Hematopoietic multipotent progenitor cell treated with erythropoietin and hydrocortisone succinate and interleukin-3 and kit ligand, for 8 days (in vitro differentiated cells): ENCODE measurements at places on chromosomes 7 and 10.

GRCh38 chr7:13920053-13920697, 69.3 kb downstream of the ETV1 start:
- DNase-seq: no peak

DNA sequence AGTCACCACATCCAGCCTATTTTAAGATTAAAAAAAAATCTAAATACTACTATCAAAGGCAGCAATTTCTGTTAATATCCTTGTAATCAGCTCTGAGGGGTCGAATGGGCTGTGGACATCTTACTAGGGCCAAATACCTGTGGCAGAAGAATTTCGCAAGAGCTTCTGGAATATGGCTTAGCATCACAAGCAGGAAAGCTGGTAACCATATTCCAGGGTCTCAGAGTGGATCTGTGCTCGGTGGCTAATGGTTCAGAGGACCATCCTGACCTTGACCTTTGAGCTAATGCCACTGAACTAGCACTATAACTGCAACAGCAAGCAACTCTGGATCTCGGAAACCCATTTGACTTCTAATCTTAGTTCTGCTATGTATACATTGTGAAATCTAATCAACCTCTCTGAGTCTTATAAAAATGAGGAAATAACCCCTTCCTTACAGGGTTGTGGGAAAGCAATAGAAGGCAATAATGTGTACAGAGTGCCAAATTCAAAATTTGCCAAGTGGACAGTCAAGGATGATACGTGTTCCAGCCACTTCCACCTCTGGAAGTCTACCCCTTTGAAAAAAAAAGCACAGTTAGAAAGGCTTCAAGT, 65.5 kb downstream of the CYP26A1 start:
- DNase-seq: no peak

DNA sequence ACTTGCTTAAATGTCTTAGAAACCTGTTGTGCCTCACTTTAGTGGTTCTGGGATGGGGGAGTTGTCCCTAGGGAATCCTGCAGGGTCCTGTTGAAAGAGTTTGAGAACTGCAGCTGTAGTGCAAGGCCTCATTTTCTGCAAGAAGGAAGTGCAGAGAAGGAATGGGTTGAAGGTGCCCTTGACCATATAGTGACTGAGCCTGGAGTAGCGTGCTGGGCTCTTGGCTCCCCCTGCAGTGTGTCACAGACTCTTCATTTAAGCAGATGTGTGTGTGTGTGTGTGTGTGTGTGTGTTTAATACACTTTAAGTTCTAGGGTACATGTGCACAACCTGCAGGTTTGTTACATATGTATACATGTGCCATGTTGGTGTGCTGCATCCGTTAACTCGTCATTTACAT, 92.2 kb downstream of the GRK5 start:
- peak; percentile 21 for DNase-seq

DNA sequence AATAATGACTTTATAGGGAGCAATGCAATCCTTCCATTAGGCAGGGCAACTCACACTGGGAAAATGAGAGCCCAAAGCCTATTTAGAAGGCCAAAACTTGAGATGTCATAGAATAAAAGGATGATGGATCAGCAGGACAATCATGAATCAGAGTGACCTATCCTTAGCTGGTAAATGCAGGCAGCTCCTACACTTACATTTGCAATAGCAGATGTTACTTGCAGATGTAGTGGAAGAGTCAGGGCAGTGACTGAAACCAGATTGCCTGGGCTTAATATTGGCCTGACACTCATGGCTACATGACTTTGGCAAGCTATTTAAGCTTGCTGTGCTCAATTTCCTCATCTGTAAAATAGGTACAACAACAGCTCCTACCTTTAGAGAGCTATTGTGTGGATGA, 98.7 kb downstream of the PRTFDC1 start:
- no peak for DNase-seq

DNA sequence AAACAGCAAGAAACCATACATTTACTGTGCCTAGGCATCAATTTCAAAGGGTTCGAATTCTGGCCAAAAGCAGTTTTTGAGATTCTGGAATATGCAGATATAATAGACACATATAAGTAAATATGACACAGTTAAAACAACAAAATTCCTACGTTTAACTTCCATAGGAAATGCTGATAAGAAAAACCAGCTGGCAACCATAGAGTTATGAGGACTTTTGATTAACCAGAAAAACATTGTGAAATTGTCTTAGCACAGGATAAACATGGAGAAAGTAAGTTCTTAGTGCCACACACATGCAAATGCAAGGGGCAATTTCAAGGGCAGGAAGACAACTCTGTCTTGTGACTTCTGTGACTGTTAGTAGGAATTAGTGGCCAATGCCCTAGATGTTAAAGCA, 702.1 kb downstream of the TNS3 start:
- DNase-seq: no peak

DNA sequence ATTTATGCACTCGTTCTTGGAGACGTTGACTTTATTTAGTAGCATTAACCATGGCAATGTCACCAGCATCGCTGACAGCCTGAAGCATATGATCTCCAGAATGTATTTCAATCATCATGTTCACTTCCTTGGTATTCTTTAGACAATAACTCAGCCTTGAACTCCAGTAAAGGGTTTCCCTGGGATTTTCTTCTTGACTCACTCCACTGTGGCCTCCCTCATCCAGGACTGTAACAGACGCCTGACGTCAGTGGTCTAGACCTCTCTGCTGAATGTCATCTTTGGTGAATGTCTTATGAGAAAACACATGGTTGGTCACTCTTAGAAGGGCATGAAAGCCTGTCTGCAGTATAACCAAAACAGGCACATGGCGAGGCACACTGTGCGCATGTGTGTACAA, 64.4 kb downstream of the EGFR start:
- no peak for DNase-seq

DNA sequence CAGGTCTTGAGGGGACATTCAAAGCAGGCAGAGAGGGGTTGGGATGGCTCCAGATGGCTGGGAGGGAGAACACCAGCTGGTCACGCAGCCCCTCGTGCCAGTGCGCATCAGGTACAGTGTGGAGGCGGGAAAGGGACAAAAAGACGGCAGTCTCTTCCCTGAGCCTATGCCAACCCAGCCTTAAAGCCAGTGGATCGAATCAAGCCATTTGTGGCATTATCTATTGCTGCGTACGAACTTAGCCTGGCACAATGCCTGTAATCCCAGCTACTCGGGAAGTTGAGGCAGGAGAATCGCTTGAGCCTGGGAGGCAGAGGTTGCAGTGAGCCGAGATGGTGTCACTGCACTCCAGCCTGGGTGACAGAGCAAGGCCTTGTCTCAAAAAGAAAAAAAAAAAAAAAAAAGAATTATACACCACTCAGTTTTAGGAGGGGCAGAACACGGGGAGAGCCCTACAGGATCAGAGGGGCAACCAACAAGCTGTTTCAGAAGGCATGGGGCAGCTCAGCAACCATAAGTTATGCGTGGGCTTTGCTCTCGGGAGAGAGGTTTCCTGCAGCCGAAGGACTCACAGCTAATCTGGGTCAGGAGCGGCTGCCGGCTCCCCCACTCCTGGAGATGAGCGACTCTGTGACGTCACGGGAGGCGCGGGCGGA, 356 bp upstream of the NDUFB2 start:
- peak; percentile 93 for DNase-seq

DNA sequence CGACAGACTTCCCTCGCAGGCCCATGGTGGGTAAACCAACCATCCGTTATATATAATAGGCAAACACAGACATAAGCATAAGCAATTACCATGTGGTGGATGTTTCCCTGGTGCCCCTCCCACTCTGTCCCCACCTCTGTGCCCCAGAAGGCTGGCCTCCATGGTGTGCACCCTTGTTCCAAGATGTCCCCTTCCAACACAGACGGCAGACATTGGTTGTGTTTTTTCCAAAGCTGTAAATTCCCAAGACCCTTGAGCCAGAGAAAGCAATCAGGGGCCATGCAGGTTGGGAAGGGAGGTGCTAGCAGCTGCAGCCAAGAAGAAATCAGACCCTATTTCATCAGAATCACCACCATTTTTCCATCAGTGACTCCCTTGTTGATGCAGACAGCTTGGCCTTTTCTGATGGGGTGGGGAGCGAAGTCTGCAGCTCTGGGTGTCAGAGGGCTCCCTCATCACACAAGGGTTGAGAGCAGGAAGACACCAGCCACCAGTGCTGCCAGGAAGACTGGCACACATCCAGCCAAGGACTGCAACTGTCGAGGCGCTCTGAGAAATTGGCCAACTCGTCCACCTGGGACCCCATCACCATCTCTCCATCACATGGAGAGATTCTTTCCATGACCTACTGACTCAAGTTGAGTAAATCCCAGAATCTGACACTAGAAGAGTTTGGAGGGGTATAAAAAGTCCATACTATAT, 86.8 kb upstream of the CHST15 start:
- DNase-seq: no peak

DNA sequence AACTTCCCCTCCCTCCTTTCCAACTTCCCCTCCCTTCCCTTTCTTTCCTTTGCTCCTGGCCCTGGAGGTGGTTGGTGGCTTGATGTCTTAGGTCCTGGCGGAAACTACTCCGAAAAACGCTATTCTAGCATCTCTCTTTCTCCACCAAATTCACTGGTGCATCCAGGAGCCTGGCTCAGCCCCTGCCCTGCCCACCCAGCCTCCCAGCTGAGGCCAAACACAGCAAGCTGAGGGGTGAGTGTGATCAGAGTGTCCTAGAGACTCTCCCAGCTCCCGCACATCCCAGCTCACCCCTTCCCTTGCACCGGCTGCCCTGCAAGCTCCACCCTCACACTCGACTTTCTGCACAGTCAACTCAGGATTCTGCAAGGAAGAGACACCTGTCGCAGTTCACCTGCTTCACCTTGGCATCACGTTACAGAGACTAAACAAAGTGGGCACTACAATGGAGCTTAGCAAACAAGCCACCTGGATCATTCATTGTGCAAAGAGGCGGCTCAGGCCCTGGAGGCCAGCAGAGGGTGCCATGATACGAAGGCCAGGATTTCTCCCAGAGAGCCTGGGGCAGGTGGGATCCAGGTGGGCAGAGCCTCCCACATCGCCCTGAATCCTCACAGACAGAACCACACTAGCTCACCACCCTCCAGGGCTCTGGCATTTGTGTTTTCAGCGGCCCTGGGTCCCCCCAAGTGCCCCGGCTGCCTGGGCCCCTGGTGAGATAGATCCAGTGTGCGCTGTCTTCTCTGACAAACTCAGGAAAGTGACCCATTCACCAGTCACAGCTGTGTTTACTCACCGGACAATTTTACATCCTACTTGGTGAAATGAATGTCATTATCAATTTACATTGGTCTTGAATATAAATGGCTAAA, 169.6 kb downstream of the TCERG1L start:
- no peak for DNase-seq

GRCh38 chr7:35728412-35729060, 33.6 kb upstream of the HERPUD2 start:
- DNase-seq: no peak

DNA sequence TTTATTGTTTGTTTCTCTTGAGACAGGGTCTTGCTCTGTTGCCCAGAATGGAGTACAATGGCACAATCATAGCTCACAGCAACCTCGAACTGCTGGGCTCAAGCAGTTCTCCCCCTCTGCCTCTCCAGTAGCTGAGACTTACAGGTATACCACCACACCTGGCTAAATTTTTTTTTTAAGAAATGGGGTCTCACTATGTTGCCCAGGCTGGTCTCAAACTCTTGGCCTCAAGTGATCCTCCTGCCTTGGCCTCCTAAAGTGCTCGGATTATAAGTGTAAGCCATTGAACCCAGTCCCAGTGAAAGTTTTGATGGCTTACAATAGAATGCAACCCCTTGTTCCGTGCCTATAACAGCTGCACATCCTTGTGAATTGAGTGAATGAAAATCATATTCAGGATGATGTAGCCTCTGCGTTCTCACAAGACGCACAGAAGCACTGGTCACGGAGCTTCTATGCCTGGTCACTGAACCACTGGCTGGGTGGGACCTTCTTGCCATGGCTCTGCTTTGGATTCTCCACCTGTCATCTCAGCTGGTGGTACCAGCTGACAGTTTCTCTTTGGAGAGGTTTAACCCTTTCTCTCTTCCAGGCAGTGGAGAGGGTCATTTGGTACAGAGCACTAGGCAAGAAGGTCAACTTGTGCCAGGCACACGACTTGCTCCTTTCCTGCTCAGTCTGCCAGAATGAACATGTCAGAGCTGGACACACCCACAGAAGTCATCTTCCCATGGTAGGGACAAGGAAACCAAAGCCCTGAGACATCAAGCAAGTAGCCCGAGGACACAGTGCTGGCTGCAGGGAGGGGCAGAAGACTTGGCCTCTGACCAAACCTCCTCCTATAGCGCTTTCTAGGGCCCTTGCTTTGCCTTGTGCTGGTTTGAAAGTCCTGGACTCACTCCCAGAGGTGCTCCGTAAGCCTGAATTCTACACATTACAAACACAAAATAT, 89.6 kb downstream of the ATXN7L1 start:
- peak; percentile 7 for DNase-seq

GRCh38 chr10:59456199-59456598, 93.8 kb upstream of the FAM13C start:
- DNase-seq: no peak

DNA sequence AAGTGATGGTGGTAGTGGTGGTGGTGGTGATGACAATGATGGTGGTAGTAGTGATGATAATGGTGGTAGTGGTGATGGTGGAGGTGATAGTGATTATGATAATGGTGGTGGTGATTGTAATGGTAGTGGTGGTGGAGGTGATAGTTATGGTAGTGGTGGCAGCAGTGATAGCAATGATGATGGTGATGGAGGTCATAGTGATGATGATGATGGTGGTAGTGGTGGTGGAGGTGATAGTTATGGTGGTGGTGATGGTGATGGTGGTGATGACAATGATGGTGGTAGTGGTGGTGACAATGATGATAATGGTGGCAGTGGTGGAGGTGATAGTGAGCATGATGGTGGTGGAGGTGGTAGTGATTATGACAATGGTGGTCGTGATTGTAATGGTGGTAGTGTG, 191.7 kb upstream of the RNF32 start:
- DNase-seq: no peak

DNA sequence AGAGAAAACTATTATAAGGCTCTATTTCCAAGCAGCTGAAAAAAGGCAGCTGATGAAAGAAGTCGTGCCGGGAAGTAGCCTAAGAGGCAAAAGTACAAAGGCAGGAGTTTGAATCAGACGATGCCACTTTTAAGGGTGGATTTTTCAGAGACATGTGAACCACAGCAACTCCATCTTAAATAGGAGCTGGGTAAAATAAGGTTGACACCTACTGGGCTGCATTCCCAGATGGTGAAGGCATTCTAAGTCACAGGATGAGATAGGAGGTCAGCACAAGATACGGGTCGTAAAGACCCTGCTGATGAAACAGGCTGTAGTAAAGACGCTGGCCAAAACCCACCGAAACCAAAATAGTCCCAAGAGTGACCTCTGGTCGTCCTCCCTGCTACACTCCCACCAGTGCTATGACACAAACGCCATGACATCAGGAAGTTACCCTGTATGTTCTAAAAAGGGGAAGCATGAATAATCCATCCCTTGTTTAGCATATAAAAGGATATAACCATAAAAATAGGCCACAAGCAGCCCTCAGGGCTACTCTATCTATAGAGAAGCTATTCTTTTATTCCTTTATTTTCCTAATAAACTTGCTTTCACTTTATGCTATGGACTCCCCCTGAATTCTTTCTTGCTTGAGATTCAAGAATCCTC, 45.5 kb upstream of the PRSS1 start:
- DNase-seq: no peak

DNA sequence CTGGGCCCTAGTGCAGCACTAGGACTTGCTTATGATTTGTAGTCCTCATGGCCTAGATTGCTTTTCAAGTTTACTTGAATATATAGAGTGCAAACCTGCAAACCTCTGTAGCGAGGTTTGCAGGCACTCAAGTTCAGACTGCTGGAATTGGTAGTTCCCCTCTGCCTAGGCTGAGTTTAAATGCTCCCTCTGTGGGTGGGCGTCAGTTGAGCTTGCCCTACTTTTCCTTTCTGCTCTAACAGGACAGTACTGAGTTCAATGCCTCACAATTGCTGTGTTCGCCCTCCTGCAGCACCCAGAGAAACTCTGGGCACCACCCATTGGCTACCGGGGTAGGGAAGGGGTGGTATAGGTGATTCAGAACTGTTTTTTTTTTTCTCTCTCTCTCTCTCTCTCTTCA, 31.6 kb downstream of the MYO3A start:
- no peak for DNase-seq
